ENCODE measurements at places on chromosomes 16 and 17.

- DNase-seq, result no peak
Observed at GRCh38 chr16:70795296-70795912, 5.6 kb downstream of the VAC14 start.

- DNase-seq, result no peak
Observed at GRCh38 chr16:14354561-14355351, 275.3 kb downstream of the PARN start.

DNA sequence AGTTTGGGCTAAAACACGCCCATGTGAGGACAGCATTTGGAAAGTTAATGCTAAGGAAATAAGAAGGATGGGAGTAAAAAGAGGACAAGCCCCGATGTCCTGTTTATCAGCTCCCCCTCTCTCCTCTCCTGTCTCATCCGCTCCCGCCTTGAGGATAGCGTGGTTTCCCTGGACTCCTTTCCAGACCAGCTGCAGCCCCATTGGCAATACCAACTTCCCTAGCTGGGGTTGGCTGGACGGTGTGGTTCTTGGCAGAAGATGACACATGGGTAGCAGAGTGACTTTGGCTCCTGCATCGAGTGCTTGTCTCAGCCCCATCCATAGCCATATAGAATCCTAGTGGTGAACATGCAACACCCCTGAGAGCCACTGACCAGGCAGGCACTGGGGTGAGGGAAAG lies 185.9 kb downstream of the CCDC182 start:
- no peak for DNase-seq

- no peak for DNase-seq
Observed at GRCh38 chr16:21645261-21645721, 7.1 kb downstream of the IGSF6 start.

- DNase-seq, result no peak
Observed at GRCh38 chr16:82859662-82860061, 232.9 kb downstream of the CDH13 start.

GRCh38 chr17:74454197-74455024 lies 12.0 kb upstream of the CD300A start:
- DNase-seq, result no peak

DNA sequence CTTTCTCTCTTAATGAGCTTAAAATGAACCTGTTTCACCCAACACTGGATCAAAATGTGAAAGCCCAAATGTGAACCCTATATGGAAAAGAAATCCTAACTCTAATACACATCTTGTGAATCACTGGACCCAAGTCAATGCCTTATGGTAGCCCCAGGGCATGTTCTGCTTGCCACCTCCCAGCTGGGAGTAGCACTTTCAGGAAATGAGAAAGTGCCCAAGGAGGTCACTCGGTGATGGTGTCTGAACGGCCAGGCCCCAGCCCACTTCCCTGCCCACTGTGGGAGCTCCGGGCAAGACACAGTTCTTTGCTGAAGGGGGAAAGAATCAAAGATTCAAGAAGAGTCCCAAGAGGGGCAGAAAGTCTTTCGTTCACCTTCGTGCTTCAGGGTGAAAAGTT lies 46.1 kb downstream of the GTF3C1 start:
- no peak for DNase-seq

GRCh38 chr16:28317040-28317880 lies 24.9 kb downstream of the SBK1 start:
- DNase-seq, result no peak

GRCh38 chr16:30766206-30766932 lies 4.2 kb downstream of the RNF40 start:
- peak; percentile 32 for DNase-seq

DNA sequence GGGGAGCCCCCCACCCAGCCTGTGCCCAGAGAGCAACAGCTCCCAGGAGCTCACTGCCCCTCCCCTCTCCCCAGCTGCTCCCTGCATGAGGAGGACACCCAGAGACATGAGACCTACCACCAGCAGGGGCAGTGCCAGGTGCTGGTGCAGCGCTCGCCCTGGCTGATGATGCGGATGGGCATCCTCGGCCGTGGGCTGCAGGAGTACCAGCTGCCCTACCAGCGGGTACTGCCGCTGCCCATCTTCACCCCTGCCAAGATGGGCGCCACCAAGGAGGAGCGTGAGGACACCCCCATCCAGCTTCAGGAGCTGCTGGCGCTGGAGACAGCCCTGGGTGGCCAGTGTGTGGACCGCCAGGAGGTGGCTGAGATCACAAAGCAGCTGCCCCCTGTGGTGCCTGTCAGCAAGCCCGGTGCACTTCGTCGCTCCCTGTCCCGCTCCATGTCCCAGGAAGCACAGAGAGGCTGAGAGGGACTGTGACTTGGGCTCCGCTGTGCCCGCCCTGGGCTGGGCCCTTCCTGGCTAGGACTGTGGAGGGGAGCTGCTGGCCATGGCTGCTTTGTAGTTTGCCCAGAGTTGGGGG lies 584 bp downstream of the TCAP start:
- DNase-seq, result no peak

- no peak for DNase-seq
Observed at GRCh38 chr17:70905796-70906195, 736.5 kb downstream of the KCNJ2 start.

DNA sequence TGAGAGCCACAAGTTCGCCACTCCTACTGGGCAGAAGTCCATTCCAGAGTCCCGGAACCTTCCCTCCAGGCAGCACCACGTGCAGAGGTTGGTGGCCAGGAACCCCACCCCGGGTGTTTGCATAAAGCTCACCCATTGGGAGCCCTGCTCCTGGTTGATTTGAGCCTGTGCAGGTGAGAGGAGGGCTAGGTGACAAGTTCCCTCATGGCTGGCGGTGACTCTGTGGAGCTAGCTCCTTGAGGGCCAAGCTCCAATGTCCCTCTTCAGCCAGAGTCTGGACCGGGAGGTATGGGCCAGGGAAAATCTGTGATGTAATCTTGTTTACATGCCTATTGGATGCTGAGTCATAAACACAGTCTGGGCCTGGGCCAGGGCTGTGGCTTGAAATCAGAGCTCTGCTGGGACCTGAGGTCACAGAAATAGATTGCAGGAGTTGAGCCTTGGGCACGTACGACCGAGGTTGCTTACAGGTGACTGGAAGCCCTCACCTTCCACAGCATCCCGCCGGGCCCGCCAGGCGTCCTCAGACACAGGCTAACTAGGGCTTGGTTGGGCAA lies 118.9 kb downstream of the AATF start:
- no peak for DNase-seq

GRCh38 chr17:54536306-54536705 lies 364.3 kb upstream of the TOM1L1 start:
- DNase-seq, result no peak

DNA sequence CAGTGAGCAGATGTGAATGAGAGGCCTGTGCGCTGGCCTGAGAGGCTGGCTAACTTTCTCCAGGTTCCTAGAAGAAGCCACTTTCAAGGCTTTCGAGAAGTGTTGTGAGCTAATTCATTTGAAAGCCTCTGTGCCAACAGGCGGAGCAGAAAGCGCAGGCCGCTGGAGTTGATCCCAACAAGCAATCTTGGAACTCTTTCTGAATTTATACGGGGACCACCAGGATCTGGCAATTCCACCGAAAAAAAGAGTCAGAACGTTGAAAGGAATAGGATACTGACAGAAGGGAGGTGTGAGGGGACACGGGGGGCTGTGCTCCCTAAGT lies 71.3 kb upstream of the METRNL start:
- DNase-seq, result no peak

DNA sequence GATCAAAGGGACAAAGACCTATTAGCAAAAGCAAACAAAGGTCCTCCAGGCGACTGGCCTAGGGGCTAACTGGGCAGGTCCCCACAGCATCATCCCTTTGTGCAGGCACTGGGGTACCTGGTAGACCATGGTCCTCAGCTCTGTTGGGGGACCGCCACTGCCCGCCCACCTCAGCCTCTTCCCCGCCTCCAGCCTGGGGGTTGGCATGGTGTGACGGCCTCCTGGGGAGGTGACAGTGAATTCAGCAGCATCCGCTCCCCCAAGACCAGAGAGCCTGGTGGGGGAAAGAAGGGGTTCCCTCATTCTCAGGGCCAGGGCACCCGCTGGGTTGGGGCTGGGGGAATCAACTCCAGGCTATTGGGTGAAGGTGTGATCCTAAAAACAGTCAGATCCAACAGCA lies 38.7 kb upstream of the DNAH9 start:
- no peak for DNase-seq

- peak; percentile 90 for DNase-seq
Observed at GRCh38 chr17:7294614-7295153, at the start of gene YBX2. Gene YBX2, minus strand, starts transcription at chr17:7294639. Its CDS starts 139 bp downstream, at chr17:7294500.

- DNase-seq, result no peak
Observed at GRCh38 chr16:24118126-24118821, 137.9 kb upstream of the CACNG3 start.

- DNase-seq, result peak; percentile 53
Observed at GRCh38 chr17:79951361-79952264, 84.1 kb downstream of the TBC1D16 start.

- no peak for DNase-seq
Observed at GRCh38 chr16:83390759-83391158, 417.0 kb upstream of the HSBP1 start.

DNA sequence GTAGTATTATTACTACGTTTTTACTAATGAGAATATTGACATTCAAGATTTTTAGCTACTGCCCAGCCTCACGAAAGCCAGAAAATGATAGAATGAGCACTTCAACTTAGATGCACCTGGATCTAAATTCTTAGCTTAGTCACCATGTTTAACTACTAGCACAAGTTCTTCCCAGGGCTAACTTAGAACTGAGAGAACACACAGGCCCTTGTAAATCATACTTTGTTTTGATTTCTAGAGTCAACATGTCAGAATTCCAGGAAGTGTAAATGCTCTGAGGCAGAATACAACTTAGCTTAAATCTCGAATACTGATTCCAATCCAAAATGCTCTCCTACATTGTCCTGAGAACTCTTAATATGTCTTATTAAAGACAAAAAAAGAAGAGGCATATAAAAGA lies 6.8 kb upstream of the ACSM1 start:
- DNase-seq, result no peak

GRCh38 chr17:68468788-68469187 lies 11.5 kb upstream of the WIPI1 start:
- no peak for DNase-seq

DNA sequence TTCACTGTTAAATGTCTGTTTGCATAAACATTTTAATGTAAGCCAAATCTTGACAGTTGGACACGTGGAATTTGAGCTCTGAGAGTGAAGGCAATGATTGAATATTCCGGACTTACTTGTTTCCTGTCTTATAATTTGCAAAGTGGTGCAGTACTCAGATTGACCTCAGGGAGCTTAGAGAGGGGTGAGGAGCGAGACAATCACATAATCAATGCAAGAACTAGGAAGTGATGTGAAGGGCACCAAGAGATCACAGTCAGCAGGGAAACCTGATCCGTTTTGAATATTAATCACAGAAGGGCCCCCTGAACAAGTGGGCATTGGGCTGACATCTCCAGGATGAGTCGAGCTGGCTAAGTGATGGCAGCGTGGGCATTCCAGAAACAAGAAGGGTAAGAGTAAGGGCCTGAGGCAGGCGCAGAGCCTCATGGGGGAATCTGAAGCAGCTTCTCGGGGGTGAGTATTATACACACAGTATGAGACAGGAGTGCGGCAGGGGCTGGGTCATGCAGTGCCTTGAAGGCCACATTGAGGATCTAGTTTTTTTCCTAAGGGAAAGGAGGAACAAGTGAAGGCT lies 26.1 kb downstream of the TEX2 start:
- DNase-seq, result no peak

GRCh38 chr16:88939972-88940861 lies 36.8 kb downstream of the CBFA2T3 start:
- no peak for DNase-seq

- DNase-seq, result no peak
Observed at GRCh38 chr16:13571036-13571435, 348.9 kb upstream of the ERCC4 start.

GRCh38 chr17:57010487-57010886 lies 32.6 kb downstream of the SCPEP1 start:
- no peak for DNase-seq

DNA sequence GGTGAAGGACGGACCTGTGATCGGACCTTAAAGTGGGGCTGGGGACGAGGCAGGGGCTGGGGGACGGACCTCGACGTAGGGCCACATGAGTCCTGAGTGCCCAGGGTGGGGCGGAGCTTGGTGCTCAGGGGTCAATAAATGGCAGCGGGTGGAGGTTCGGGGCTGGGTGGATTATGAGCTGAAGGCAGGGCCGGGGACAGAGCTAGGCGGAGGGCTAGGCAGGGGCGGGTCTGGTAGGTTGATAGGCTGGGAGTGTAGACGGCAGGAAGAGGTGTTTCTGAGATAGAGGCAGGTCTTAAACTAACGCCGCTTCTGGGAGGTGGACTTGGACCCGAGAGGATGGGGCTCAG lies 733 bp downstream of the CHRNB1 start:
- DNase-seq, result no peak

DNA sequence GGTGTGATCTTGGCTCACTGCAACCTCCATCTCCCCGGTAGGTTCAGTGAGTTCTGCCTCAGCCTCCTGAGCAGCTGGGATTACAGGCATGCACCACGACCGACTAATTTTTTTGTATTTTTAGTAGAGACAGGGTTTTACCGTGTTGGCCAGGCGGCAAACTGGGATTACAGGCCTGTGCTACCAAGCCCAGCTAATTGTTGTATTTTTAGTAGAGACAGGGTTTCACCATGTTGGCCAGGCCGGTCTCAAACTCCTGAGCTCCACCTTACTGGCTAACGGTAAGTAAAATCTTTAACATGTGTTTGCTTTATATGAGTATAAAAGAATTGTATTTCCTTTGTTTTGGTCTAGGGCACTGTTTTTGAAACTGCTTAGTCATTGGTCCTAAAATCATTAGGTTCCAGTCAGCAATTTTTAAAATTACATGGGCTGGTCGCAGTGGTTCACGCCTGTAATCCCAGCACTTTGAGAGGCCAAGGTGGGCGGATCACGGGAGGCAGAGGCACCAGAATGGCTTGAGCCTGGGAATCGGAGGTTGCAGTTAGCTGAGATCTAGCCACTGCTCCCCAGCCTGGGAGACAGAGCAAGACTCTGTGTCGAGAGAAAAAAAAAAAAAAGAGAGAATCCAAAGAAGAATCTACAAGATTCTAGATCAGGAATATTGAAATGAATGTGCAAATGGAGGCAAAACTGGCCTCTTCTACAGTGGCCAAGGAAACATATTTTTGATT lies 3.6 kb downstream of the FLYWCH1 start:
- no peak for DNase-seq

DNA sequence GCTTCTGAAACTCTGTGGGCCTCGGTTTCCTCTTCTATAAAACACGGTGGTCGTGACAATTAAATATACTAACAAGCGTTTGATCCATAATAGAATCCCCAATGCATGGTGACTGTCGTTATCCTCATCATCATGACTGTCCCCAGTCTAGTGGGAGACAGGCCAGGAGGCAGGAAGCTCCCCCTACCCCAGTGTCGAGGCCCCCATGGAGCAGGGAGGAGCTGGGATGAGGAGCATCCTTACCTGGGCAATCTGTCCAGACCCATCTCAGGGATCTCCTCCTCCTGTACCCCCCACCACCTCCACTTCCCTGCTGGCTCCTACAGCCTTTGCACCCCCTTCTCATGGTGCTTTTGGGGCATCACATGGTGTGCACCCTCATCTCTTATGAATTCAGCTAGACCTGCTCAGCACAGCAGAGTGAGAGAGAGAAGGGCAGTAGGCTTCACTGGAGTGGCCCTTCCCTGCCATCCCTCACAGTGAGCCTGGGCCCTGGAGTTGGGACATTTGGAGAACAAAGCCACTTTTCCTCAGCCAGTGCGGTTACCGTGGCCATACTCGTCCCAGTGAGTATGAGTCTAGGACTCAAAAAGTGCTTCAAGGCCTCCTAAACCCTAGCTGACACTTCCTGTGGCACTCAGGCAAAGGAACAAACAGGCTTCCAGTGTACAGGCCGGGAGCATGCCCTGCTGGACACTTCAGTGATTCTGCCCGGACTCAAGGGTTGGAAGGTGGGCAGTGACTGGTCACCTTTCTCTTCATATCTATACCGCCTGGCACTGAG lies 148.6 kb downstream of the CLEC16A start:
- no peak for DNase-seq

- DNase-seq, result no peak
Observed at GRCh38 chr16:72234387-72234786, 62.4 kb upstream of the PMFBP1 start.
